ENCODE measurements at places on chromosomes 3 and 15.

GRCh38 chr15:59322056-59322759 lies 50.5 kb downstream of the MYO1E start:
- no peak for DNase-seq

- no peak for DNase-seq
Observed at GRCh38 chr3:85670634-85671205, 711.9 kb downstream of the CADM2 start.

- no peak for DNase-seq
Observed at GRCh38 chr15:90881978-90882721, 2.2 kb upstream of the FES start.

DNA sequence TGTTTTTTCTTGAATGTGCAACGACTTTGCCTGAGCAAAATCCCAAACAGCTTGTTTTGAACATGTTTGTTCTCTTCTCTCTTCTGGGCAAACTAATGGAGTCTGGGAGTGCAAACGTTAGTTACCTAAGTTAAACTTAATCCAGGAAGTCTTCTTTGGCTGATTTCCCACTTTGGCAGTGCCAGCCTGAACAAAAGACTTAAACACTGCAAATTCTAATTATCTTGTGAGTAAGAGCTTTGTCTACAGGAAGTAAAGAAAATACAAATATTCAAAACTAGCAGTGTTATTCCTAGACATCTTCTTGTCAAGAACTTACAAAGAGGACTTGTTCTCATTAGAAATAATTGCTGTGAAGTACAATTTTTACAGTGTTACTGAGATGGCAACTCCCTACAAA lies 16.7 kb upstream of the DENND6A start:
- no peak for DNase-seq

All from GM19239 (cell line).